Spinal cord (tissue), 10 donors: ENCODE measurements at places on chromosomes 4 and X.

DNA sequence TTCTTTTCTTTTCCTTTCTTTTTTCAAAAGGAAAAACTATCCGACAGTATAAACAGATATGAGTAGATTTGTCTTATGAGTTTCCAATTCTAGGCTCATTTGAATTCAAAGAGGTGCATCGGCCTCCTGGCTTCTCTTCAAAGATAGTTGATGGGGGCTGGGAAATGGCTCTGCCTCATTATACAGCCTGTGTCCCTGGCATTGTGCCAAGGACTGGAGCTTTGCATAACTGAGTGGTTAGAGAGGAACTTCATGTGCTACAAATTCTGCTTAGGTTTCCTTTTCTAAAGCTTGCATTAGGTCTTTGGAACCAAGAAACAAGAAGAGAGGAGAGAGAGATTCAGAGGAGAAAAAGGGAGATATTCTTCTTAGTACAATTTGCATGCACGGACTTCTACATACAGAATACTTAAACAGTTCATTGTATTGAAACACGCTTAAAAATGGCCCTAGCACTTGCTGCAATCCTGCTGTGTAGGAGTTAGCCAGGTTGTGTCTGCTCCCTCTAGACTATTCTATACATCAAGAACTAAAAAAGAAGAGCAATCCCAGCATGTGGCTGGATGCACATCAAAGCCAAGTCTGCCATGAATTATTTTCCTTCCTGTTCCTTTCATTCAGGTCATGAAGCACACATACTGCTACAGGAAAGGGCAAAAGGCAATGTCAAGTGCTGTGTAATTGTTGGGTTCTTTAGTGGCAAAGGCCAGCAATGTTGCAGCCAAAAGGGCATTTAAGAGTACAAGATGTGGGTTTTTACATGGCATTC, 70.9 kb downstream of the INTS12 start:
- DNase-seq = peak; percentile 59

- no peak for DNase-seq
Measured at GRCh38 chrX:48831136-48831908, 4.1 kb downstream of the PCSK1N start.

DNA sequence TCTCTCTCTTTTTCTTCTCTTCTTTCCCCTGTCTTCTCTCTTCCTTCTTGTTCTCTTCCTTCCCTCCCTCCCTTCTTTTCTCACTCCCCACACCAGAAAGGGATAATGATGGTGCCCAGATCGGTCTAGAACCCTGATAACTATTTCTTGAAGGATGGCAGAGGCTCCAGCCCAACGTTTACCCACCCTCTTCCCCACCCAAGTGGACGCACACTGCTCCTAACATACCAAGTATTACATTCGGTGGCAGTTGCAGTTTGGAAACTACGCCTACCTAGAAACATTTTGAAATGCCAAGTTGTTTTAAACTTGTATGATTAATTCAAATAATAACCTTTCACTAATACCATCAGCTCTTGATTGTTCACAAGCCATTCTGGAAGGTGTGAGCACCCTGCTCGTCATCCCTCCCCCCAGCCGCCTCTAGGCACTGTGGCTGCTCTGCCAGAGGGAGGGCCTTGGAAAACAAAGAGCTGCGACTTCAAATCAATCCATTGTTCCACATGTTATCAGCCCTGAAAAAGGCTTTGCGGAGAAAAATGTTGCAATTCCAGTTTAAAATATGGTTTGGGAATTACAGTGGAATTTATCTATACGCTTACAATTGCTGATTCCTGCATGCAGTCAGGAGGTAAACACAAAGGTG, 1017.5 kb upstream of the TENM3 start:
- no peak for DNase-seq

GRCh38 chr4:128853741-128854140, 44.2 kb downstream of the JADE1 start:
- DNase-seq = no peak

DNA sequence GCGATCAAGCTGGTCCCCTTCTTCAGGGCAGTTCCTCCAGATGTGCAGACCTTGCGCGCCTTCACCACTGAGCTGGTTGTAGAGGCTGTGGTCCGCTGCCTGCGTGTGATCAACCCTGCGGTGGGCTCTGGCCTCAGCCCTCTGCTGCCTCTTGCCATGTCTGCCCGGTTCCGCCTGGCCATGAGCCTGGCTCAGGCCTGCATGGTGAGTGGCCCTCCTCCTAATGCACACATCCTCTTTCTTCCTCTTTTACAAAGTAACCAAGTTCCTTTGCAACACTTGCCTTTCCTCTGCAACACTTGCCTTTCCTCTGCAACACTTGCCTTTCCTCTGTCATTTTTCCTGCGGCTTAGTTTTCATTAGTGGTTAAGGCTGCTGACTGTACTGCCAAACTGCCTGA, 1.8 kb downstream of the CCDC22 start:
- no peak for DNase-seq

DNA sequence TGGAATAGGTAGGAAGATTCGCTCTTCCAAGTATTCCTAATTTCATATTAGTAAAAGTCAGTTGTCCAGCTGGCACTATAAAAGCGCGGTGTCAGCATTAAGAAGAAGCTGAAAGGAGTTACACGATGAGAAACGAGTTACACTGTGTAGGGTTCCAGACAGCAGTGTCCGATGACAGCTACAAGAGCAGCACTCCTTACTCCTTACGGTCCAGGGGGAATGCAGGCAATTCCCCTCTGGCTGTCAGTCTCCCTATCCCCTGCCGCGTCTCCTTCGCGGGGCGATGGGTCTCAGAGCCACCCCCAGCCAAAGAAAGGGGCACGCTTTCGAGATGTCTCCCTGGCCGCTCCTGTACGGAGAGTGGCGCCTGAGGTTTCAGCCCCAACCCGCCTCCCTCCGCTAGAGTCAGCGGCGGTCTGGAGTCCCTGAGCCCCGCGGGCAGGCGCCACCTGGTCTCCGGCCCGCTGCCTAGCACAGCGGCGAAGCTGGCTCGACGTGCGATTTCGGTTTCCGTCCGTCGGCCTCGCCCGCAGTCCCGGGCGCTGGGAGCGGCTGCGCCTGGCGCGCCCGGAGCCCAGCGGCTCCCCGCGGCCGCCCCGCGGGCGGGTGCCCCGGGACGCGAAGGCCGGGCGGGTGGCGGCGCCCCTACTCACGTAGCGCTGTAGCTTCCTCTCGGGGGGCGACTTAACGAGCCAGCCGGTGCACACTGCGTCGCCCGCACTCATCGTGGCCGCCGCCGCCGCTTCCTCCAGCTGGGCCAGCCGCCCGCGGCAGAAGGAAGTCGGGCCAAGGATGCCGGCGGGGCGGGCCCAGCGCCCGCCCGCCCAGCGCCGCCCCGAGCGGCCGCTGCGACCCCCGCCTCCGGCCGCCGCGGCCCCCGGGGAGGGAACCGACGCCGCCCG, at the start of gene GAB3:
Gene GAB3, minus strand, starts transcription at position 777 of the 902 bp plus-strand sequence. Its CDS starts 52 bp downstream, at position 725.
- DNase-seq = no peak

DNA sequence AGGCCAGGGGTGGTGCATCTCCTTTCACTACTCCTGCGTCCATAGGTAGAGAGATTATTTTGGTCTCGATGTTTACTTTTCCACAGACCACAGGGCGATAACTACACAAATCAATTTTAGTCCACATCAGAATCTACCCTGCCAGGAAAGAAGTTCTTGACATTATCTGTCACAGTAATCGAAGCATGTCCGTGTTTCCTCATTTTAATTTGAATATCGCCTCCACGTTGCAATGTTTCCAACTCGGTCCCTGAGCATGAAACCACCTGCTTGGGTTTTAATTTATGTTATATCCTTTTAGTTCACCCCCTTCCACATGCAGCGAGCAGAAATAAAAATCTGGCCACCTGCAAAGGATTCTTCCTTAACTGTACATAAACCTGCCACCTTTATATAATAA, 100.1 kb upstream of the ATXN3L start:
- no peak for DNase-seq

GRCh38 chr4:140157341-140157740, 3.4 kb upstream of the MAML3 start:
- DNase-seq = no peak

DNA sequence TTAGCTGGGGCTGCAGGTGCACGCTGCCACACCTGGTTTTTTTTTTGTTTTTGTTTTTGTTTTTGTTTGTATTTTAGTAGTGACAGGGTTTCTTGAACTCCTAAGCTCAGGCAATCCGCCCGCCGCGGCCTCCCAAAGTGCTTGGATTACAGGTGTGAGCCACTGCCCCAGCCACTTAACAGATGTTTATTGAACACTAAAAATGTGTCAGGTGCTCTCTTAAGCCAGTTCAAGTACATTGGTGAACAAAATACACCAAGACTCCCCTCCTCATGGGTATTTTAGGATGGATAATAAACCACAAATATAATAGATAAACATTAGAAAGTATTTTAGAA, 69.9 kb downstream of the TRAPPC11 start:
- no peak for DNase-seq

DNA sequence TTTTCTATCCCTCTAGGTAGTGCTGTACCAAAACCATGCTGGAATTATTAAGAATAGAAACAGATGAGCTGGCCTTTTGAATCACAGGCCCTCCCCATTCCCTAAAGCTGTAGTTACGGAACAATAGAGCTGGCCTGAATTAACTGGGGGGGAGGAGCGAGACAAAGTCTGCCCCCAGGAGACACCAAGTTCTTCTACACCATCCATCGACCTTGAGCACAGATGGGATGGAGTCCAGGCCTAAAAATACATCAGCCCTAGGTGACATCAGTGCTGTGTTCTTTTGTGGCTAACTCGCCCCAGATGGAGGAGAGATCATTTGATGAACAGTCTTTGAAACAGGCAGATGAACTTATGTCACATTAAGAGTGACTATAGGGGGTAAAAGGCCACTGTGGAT, 49.6 kb downstream of the LHFPL1 start:
- no peak for DNase-seq

DNA sequence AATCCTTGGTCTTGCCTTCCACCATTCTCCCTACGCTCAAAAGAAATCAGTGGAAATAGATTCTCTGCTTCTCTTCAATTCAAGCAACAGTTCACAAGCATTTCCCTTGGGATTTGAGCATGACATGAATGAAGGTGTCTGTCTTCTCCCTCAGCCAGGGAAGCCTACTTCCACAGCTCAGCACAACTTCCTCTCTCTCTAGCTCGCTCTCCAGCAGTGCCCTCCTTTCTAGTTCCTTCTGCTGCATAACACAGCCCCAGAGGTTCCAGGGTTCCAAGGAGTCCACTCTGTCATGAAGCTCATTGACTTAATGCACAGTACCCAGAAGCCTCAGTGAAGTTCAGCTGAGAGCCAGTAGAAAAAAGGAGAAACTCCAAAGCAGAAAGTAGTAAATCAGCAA, 81.3 kb downstream of the PLS3 start:
- DNase-seq = no peak

DNA sequence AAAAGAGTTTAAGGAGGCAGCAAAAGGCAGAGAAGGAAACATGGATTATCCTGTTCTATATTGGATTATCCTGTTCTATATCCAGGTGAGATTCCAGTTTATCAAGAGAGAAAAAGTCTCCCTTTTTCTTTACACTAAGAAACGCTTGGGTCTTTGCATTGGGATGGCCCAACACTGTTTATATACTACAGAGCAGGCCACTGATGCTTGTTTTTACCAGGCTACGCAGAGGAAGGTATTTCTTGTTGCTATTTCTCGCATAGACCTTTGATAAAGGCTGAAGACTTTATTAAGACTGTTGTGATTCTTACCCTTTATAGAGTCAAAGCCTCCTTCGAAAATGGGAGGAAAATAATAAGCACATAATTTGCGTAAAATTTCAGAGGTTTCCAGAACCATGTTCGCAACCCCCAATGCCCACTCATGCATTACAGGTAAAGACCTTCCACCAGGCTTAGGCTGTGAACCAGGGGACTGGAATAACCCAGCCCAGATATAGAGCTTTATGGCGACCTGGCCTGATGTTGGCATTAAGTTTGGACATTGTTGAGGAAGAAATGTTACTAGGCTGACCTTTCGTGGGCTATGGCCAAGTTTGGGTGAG, 218.3 kb downstream of the PTTG2 start:
- no peak for DNase-seq

GRCh38 chrX:295136-295535, 14.0 kb downstream of the PLCXD1 start:
- no peak for DNase-seq

DNA sequence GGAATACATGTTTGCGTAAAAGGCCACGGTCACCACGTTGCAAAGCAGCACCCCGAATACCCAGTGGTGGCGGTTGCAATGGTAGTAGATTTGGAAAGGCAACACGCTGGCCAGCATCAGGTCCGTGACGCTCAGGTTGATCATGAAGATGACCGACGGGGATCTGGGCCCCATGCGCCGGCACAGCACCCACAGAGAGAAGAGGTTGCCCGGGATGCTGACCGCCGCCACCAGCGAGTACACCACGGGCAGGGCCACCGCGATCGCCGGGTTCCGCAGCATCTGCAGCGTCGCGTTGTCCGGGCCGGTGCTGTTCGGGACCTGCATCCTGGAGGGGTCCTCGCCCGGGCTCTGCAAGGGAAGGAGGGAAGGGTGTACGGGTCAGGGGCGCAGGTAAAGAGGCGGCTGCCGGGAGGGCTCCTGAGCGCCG, 13.5 kb upstream of the ASMTL start:
- no peak for DNase-seq

GRCh38 chr4:156779042-156779441, 192.6 kb downstream of the PDGFC start:
- DNase-seq = no peak
